ENCODE measurements at places on chromosomes 1 and 21.

GRCh38 chr1:172976222-172977041 is 74.3 kb downstream of the TNFSF18 start:
- no peak for DNase-seq

- no peak for DNase-seq
Observed at GRCh38 chr21:33514229-33514628, 22.7 kb upstream of the DNAJC28 start.

- no peak for DNase-seq
Observed at GRCh38 chr1:241253471-241253870, 103.5 kb downstream of the RGS7 start.

- DNase-seq: no peak
Observed at GRCh38 chr1:99538618-99538956, 107.3 kb upstream of the PALMD start.

DNA sequence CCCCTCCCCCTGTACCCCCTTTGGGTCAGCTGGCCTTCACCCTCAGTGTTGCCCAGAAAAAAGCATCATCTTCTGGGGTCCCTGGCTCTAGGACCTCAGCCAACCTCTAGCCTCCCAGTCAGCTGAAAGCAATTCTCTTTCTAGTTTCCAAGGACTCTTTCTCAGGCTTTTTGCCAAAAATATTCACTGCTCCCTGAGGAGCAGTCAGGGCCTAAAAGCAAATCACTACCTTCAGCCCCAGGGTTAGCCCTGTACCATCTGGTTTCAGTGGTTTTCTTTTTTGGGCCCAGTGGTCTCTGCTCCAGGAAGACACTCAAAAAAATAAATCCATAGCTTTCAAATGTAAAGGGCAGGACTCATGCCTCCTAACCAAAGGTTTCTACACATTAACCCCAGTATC is 3.1 kb upstream of the LMOD1 start:
- no peak for DNase-seq

DNA sequence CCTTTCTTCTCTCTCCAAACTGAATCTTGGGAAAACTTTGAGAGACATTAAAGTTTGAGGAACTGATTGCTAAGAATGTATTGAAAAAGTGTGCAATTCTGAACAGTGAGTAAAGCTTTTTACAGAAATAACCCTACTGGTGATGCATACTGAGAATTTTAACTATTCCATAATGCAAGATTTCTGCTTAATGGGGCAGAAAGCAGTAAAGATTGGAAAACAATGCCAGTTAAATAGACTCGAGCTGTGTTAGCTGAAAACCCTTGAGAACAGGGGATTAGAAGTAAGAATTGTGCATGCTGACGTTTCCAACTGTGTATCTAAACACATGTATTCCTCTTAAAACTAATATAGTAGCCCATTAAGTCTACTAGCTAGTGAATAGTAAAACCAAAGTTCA is 1500.2 kb upstream of the PRMT6 start:
- DNase-seq: no peak

DNA sequence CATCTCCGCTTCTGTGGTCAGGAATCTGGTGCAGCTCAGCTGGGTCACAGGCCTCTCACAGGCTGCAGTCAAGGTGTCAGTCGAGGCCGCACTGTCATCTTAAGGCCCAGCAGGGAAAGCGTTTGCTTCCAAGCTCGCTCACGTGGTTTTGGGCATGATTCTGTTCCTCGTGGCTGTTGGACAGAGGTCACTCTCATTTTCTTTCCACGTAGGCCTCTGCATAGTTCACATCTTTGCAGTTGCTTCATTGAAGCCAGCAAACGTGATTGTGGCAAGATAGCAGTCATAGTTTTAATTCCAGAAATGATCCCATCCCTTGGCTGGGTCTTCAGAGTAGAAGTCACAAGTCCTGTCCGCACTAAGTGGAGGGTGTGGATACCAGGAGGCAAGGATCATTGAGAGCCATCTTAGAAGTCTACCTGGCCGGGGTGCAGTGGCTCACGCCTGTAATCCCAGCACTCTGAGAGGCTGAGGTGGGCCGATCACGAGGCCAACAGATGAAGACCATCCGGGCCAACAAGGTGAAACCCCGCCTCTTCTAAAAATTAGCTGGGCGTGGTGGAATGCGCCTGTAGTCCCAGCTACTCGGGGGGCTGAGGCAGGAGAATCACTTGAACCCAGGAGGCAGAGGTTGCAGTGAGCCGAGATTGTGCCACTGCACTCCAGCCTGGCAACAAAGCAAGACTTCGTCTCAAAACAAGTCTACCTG is 24.5 kb downstream of the NECAP2 start:
- no peak for DNase-seq

- no peak for DNase-seq
Observed at GRCh38 chr1:198054510-198054909, 102.3 kb upstream of the NEK7 start.

DNA sequence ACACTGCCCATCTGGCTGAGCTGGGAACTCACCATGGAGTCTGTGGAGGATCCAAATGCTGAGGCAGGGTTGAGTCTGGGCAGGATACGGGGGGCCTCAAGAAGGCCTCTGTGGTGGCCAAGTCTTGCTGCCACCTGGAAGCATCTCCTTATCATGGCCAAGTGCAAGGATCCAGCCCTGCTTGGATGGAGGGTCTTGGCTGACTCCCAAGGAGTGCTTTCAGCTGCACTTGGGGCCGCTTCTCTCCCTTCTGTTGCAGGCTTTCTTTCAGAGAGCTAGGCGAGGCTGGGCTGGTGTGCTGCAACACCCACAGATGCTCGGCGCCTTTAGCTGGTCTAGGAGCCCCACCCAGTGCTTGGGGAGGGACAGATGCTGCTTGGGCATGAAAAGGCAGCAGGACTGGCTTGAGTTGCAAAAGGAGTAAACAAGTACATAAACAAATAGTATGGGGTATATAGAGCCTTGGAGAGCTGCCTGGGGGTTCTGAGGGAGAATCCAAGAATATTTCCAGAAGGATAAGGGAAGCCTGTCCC is at the start of gene THEM5:
Gene THEM5 (minus strand): TSS at position 302 of the 533 bp plus-strand sequence. CDS start 147 bp downstream, at position 155.
- no peak for DNase-seq

- DNase-seq: no peak
Observed at GRCh38 chr1:15132965-15133364, 20.6 kb upstream of the TMEM51 start.

DNA sequence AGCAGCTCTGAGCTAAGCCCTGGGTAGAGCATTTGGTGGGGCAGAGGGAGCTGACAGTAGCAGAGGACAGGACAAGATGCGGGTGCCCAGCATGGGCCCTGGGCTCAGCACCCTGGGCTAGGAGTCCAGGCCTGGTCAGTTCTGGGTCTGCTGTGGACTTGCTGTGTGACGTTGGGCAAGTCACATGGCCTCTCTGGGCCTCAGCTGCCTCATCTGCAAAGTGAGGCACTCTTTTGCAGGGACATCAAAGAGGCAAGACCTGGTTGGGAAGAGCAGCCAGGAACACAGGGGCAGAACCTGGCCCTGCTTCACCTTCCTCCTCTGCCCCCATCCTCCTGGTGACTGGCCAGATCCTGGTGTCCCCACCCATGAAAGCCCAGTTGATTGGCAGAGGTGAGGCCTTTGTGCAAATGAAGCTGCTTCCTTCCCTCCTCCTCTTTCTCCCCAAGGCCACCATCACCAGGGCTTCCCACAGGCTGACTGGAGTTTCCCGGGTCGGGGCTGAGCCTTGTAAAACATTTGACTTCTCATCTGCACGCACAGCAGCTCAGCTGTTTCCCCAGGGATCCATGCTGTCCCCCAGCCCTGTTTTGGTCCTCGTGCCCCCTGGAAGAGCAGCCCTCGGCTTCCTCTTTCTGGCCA is 350.5 kb downstream of the MATN1 start:
- no peak for DNase-seq

GRCh38 chr1:112748396-112748795 is 33.3 kb upstream of the PPM1J start:
- no peak for DNase-seq

GRCh38 chr1:172468296-172468695 is 24.4 kb upstream of the PIGC start:
- no peak for DNase-seq

DNA sequence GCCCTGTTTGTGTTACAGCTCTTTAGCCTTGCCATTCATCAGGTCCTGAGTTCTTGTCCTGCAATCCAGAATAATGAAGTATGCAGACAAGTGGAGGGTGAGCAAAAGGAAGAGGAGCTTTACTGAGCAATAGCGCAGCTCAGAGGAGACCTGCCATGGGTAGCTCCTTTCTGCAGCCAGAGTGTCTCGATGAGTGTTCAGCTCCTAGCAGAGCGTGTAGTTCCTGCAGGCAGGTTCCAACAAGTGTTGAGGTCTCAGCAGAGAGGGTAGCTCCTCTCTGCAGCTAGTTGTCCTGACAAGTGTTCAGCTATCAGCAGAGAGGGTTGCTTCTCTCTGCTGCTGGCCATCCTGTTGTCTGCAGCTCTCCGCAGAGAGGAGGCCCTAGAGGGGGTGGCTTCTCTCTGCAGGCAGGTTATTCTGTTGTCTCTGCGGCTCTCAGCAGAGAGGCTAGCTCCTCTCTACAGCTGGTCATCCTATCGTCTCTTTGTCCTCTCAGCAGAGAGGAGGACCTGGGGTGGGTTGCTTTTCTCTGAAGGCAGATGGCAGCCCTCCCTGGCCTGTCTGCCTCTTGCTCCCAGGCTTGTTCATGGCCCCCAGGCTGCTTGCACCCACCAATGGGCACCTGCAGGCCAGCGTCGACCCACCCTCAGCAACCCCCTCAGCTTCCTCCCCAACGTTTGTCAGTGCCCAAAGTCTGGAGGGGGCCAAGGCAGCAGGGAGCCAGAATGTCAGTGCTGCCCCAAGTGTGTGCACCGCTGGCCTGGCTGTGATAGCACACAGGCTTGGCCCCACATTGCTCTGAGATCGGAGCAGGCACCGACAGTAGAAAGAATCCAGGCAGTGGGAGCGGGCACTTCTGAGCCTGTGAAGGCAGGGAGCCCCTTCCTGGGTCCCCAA is 112.5 kb upstream of the RUNX3 start:
- DNase-seq: no peak

DNA sequence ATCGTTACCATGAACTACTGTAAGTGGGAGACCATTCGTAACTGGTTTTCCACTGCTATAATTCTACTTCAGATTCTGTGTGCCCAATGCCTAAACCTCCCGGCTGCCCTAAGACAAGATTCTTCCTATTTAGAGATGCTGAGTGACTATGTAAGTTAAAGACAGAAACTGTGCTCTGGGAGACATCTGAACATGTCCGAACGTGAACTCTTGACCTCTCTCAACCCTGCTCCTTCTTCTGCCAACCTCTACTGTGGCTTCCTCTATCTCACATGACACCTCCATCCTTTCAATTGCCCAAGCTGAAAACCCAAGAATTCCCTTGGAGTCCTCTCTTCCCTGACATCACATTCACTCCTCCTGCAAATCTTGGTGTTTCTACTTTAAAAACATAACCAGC is 182.9 kb downstream of the AKT3 start:
- DNase-seq: no peak

DNA sequence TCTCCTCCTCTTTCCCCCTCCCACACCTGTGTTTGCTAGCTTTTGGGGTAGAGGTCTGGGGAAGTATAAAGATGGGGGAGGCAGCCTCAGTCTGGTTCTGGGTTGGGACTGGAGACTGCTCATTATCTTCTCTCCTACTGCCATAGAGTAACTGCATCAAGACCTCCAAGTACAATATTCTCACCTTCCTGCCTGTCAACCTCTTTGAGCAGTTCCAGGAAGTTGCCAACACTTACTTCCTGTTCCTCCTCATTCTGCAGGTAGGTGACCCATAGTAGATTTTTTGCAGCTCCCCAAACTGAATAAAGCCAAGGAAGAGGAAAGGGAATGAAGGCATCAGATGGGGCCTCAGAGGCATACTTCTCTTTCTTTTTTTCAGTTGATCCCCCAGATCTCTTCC is 5.3 kb downstream of the ATP8B2 start:
- DNase-seq: no peak

GRCh38 chr1:54012008-54012325 is 6.0 kb downstream of the LDLRAD1 start:
- DNase-seq: no peak

- DNase-seq: no peak
Observed at GRCh38 chr21:37770461-37770860, 145.8 kb downstream of the KCNJ6 start.

DNA sequence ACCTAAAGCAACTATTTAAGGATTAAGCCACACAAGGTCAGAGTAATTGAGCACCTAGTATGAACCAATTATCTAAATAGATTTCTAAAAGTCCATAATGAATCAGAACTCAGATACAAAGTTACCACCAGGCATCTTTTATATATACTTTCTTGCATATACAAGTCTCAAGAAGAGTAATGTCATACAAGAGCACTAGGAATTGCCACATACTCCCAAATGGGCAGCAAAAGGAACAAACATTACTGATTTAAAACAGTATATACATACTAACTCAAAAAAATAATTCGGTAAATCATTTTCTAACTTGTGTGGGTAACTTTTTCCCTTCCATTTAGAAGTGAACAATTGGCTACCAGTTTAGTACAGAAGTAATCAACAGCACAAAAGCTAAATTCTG is 22.1 kb downstream of the SERBP1 start:
- no peak for DNase-seq

DNA sequence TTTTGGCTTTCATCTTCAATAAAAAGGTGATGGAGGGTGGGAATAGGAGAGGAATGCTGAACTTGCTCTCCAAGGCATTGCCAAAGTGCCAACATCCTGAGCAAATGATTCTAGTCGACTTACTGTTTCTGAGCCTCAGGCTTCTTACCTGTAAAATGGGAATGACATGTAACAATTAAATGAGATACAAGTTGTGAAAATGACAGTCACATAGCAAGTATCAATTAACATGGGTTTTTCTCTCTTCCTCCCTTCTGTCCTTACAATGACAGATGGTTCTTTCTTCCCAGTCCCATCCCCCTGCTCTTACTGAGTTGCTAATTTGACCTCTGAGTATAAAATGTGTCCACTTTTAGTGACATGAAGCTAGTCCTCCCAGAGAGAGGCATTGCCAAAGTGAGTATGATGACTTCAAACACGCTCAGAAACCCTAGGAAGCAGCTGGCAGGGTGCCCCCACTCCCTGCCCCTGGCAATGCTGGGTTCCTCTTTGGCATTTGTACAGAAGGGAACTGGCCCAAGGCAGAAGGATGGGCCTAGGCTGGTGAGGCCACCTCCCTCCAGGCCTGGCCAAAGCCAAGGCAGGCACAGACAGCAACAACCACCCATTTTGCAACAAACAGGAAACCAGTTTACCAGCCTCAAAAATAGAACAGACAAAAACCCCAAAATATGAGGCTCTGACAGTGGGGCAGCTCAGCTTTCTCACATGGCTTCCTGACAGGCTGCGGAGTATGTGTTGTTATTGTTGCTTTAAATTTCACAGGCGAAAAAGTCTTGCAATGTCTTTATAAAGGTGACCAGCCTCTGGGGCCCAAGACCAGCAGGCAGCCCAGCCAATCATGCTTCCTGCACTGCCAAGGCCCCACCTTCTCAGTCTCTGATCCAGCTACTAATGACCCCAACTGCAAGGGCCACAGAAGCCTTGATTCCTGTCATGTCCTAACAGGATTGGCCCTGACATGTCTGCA is 115.9 kb downstream of the HIVEP3 start:
- DNase-seq: no peak

All from BE2C (cell line).